IPS DF 19.7 (cell line): ENCODE measurements at places on chromosomes 12 and 14.

GRCh38 chr12:64496839-64497400 is 45.0 kb downstream of the TBK1 start:
- DNase-seq: no peak

DNA sequence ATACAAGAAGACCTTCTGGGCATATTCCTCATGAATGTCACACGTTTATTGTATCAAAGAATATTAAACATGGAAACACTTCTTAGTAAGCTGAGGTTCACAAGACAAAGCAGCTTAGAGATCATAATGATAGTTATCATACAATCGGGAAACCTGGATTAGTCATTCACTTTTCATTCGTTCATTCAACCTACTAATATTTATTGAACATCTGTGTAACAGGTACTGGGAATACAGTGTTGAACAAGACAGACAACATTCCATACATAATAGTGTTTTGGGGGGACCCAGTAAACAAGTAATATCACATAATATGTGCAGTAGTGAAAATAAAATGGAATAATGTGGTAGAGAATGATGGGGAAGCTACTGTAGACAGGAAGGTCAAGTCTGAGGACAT is 100.6 kb upstream of the GRIP1 start:
- no peak for DNase-seq

- DNase-seq: no peak
Observed at GRCh38 chr12:29640589-29641345, 143.0 kb downstream of the TMTC1 start.

- no peak for DNase-seq
Observed at GRCh38 chr12:10065241-10065640, 33.5 kb downstream of the CLEC1A start.

- no peak for DNase-seq
Observed at GRCh38 chr12:115382681-115383080, 698.7 kb upstream of the TBX3 start.

DNA sequence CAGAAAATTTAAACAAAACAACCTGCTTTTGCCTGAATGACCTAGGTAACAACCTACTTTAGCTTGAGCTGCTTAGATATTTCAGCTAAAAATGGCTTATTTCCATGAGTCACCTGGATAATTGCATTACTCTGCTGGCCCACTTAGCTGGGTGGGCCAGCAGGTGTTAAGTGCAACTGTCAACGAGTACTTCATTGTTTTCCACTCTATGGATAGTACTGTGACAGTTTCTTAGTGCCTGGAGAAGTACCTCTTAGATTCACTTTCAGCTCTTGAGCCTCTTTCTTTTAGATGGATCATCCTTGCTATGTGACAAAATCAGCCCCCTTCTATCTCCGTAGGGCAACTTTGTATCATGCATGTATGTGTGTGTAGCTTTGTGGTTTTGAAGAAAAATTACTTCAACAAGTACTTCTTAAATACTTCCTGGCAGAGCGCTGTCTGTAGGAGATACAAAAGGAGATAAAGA is 368.2 kb upstream of the ATP2B1 start:
- DNase-seq: no peak

GRCh38 chr12:52782502-52782901 is 5.4 kb upstream of the KRT76 start:
- DNase-seq: no peak

DNA sequence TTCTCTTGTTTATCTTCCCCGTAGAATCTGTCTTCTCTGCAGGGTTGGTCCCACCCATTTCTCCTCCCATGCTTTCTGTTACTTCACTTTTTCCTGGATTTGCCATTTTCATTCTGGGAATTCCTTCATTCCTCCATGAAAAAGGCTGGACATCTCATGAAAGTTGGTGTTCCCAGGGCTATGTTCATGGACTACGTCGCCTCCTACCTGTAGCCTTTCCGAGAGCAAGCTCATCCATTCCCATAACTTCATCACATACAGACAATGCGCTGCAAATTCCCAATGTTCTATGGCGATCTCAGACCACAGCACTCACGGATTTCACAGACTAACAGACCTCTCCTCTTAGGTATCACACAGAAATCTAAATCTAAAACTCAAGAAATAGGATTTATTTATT is 217.1 kb downstream of the EXOC5 start:
- no peak for DNase-seq

GRCh38 chr12:95736631-95737030 is 53.9 kb downstream of the NTN4 start:
- no peak for DNase-seq

- no peak for DNase-seq
Observed at GRCh38 chr14:67641902-67642749, 22.4 kb downstream of the ARG2 start.

DNA sequence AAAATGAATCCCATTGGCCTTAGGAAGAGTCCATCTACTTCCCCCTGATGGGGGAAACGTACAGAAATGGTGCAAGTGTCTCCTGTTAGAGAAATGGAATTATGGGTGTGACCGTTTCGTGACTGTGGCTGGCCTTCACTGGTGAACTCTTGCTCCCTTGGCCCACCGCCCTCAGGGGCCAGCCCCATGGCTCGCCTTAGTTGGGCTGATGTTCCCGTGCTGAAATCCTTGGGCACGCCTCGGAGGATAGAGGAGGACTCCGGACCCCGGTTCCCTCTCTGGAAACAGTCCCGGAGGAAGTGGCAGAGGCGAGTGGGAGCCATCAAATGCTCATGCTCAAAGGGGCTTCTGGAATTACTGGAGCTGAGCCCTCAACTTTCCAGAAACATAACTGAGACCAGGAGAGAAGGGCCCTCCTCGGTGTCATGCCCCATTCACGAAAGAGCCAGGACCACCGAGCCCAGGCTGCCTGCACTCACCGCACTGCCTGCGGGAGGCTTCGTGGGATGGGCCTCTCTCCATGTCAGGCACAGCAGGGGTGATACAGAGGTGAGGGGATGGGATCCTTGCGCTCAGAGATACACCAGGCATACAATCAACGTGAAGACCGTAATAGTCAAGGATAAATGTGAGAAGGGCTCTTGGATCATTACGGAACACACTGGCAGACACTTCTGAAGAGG is 10.1 kb upstream of the CACNA2D4 start:
- no peak for DNase-seq
